Effector CD8-positive, alpha-beta T cell (primary cell): ENCODE measurements at places on chromosomes 16 and 17.
A peak's percentile ranks its signal among the peaks of the same experiment; 100 is the strongest.

- no peak for DNase-seq
Observed at GRCh38 chr17:69489313-69489712, 74.8 kb downstream of the MAP2K6 start.

GRCh38 chr16:15055141-15056053, 477 bp downstream of the NTAN1 start:
- DNase-seq, result peak; percentile 79

DNA sequence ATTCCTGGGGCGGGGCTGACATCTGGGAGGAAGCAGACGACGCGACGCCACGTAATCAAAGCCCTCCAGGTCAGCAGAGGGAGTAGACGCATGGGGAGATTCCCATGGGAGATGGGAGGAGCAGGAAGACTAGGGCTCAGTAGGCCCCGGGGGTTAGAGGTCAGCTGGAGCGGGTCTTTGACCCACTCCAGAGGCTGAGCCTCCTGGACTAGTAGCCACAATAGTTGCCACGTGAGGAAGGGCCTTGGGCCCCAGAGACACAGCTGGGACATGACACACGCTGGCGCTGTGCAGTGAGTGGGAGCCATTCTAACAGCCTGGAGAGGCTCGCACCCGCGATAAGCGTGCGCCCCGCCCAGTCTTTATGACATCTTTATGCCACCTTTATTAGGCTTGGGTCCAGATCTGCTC, 95.7 kb upstream of the AMZ2 start:
- no peak for DNase-seq

- peak; percentile 17 for DNase-seq
Observed at GRCh38 chr17:76816590-76817135, 51.5 kb upstream of the MGAT5B start.

- DNase-seq, result no peak
Observed at GRCh38 chr16:67770346-67770991, 35.9 kb downstream of the RANBP10 start.

DNA sequence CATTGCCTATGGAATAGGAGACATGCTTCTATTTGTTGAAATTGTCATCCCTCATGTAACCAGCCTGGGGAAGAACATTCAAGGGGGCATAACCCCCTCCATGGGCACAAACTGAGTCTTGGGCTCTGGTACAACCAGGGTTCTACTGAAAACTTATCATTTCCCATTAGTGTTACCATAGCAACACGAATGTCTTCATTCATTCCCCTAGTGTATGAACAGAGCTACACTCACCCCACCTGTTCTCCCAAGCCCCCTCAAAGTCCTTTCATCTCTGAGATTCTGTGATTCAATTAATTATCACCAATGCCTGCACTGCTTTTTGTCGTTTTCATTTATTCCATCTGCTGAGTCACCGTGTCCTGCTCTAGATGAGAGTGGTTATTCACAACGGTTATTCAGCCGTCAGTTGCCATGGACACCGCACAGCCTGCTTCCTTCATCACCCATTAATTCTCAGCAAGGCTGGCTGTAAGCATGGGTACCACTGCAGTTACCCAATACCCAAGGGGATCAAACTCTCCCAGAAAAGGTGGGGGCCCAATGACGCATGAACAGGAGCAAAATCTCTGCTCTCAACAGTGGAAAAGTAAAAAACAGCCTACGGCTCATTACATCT, 1.6 kb upstream of the GAST start:
- no peak for DNase-seq

- no peak for DNase-seq
Observed at GRCh38 chr16:8832717-8833105, 35.1 kb downstream of the PMM2 start.

GRCh38 chr17:11628374-11628773, 30.1 kb downstream of the DNAH9 start:
- DNase-seq, result no peak

DNA sequence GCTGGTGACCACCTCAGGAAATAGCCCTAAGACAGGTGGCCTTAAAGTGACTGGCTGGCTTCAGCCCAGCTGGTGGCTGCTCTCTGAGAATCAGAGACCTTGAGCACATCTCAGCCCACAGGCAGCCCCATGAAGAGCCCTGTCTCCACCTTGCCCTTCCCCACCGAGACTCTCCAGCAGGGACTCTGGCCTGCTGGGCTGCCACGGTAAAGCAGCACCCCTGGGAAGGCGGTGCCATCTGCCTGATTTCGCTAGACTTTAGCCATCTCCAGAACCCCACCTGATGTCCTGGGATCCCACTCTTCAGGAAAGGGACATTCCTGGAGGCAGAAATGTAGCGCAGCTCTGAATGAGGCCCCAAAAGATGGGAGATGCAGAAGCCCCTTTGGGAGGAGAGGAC, 45.2 kb upstream of the LGALS9 start:
- DNase-seq, result no peak

- no peak for DNase-seq
Observed at GRCh38 chr17:16191604-16192003, 23.7 kb downstream of the NCOR1 start.

- no peak for DNase-seq
Observed at GRCh38 chr17:51128076-51128475, 7.4 kb upstream of the SPAG9 start.

GRCh38 chr17:55770196-55770870, 19.5 kb downstream of the PCTP start:
- no peak for DNase-seq

DNA sequence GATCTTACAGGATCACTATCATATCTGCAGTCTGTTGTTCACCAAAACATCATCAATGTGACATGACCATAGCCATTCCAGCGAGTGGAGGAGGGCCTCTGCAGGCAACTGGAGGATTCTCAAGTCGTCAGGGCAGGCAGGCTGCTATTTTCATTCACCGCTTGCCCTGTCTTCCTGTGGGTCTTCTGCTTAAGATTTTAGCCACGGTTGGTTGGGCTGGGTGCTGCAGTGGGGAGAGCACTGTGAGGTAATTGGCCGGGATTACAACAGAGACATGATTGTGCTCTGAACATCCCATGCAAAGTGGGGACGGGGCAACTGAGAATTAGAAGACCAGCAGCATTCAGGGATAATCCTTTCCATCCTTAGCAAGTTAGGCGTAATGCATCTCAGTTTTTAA, 245.9 kb downstream of the CPPED1 start:
- DNase-seq, result no peak

- no peak for DNase-seq
Observed at GRCh38 chr17:18997650-18998196, 6.8 kb downstream of the FAM83G start.

- no peak for DNase-seq
Observed at GRCh38 chr16:88549671-88550245, 20.4 kb upstream of the ZC3H18 start.

DNA sequence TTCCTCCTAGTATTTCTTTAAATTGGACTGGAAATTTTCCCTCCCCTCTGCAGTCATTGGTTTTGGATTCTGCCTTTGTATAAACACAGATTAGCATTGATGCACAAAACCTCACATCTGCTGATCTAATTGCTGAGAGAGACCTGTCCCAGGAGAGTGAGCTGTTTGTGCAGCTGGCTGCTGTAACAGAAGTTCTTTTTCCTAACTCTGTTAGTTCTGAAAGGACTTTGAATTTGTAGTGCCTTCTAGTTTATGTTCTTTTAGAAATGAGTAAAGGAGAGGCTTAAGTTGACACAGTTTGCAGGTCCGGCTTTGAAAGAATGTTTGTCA, 45.2 kb upstream of the KPNB1 start:
- no peak for DNase-seq

DNA sequence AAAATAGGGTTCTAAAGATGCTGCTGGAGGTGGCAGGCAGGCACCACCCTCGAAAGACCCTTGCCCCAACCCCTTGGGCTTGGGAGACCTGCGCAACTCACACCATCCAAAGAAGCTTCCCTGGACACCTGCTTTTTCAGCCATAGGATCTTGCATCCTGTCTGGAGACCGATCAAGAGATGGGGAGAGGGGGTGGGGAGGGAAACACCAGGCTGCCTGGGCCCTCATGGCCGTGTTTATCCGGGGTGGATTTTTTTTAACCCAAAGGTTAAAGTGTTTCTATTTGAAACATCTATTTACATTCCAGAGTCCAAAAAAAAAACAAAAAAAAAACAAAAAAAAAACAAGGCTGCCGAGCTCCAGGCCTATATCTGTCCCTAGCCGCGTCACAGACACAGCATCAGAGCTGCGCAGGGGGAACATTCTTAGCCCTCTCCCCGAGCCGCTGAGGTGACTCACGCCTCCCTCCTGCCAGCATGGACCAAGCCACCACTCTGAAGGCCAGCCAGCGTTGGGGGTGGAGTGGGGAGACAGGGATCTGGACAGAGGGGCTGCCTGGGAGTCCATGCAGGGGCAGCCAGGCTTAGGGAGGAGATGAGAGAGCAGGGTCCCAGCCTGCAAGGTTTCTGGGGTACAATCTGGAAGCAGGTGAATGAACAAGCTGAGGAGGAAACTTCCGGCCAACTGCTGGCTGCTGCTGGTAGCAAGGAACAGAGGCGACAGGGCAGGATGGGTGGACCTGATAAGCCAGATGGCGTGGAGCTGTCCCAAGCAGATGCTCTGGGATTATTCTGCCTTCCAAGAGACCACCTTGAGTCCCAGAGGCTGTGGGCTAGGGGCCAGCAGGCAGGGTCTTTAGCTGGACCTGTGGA, 14.8 kb downstream of the HDAC5 start:
- DNase-seq, result no peak

DNA sequence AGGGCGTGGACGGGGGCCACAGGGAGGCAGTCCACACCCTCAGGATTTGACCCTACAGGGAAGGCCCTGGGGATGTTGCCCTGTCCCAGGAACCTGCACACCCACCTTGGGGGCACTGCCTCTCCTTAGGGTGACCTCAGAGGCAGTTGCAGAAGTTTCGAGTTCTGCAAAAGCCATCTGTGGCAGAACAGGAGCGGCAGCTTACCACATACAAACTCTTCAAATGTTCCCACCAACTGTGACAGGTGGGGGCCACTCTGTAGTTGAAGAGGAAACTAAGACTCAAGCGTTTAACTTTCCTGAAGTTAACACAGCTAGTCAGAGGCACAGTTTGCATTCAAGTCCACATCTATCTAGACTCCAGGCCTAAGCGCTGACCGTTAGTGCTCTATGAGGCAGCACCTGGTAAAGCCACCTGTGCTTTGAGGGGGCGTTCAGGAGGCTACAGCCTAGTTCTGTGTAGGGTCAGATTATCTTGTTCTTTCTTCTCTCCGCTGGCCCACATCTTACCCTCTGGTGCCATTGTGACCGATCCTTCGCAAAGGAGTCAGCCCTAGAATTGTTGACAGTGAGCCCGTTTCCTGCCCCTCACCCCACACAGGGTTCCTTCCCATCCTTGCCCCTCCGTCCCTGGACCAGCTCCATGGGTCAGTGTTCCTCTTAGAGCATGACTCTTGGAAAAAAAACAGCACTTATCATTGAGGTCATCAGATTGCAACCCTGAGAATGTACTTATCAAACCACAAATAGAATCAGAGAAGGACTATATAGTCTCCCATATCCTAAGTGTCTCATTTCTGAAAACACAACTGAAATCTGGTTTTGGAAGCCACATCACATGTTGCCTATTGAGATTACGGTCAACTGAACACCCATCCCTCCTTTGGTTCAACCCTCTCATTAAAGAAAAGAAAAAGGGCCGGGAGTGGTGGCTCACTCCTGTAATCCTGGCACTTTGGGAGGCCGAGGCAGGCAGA, 45.4 kb downstream of the CDH1 start:
- DNase-seq, result no peak

- DNase-seq, result no peak
Observed at GRCh38 chr16:79267781-79268180, 332.8 kb downstream of the MAF start.

DNA sequence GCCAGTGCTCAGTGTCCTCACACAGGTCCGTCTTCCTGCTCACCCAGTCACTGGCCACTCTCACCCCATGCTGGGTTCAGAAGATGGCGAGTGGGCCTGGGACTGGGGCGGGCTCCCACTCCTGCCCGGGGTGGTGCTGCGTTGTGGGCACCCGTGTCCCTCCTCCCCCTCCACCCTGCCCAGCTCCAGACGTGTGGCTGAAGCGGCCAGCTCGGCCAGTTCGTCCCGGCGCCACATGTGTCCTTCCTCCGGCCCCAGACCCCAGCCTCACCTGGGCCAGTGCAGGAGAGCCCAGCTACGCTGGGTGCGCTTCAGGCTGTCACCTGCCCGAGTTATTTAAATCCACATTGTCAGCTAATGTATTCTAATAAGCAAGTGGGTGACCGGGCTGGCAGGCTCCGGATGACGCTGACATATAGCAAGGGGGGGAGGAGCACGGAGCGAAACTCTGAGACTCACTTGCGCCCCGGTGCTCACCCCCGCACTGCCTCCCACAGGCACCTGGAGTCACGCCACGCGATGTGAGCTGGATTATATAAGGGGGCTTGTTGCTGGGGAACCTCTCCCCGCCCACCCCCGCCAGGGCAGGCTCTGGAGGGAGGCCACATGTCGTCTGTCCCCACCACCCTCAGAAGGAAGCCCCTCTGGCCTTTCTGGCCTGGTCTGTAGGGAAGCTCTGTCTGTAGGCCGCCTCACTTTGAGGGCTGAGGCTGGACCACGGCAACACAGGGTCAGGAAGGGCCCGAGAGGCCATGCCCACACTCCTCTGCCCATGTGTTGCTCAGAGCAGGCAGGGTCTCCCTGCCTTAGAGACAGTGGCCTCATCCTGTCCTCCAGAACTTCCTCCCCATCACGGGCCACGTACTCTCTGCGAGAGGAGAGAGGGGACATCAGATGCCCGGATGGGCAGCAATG, 7.1 kb upstream of the BAIAP2 start:
- DNase-seq, result no peak

- no peak for DNase-seq
Observed at GRCh38 chr17:49496867-49497147, 1.7 kb downstream of the NGFR start.
